Stimulated activated CD4-positive, alpha-beta T cell treated with anti-CD3 and anti-CD28 coated beads, Interleukin-4, amount 100 ng/mL, for 24 hours (primary cell): ENCODE measurements at places on chromosomes 7 and 10.

- DNase-seq: no peak
Observed at GRCh38 chr10:97585439-97585811, 1.2 kb downstream of the HOGA1 start.

DNA sequence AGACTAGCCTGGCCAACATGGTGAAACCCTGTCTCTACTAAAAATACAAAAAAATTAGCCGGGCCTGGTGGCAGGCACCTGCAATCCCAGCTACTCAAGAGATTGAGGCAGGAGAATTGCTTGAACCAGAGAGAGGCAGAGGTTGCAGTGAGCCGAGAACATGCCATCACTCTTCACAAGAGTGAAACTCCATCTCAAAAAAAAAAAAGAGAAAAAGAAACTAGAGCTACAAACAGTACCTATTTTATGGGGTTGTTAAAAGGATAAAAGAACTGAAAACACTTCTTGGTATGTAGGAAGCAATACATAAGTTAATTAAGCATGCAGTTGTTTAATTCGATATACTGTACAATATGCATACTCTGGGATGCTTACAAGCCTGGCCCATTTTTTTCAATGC, 216.9 kb downstream of the SORCS1 start:
- no peak for DNase-seq

DNA sequence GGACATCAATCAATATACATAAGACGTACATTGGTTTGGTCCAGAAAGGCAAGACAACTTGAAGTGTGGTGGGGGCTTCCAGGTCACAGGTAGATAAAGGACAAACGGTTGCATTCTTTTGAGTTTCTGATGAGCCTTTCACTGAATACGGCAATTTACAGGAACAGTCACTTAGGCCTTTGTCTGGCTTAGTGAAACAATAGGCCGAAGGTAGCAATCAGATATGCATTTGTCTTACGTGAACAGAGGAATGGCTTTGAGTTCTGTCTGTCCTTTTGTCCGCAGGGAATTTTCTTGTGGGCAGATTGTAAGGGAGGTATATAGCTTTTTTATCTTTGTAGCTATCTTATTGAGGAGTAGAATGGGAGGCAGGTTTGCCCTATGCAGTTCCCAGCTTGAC, 10.8 kb upstream of the STN1 start:
- no peak for DNase-seq

DNA sequence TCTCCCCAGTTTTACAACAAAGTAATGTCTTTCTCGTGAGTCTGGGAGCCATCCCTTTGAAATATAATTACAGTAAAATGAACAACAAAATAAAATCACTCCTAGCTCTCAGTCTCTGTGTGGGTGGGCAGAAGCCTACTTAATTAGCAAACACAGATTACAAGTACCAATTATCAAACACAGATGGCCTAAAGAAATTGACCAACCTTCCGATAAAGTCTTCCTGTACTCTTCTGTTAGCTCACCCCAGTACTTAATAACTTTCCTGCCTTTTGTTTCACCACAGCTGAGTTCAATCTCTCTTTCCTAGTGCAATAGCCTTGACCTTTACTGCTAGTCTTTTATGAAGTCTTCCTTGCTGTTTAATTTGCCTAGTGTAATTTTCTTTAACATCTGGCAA, 719.2 kb upstream of the MBL2 start:
- DNase-seq: no peak

GRCh38 chr10:45602082-45602730, 70.4 kb downstream of the ZFAND4 start:
- DNase-seq: no peak

DNA sequence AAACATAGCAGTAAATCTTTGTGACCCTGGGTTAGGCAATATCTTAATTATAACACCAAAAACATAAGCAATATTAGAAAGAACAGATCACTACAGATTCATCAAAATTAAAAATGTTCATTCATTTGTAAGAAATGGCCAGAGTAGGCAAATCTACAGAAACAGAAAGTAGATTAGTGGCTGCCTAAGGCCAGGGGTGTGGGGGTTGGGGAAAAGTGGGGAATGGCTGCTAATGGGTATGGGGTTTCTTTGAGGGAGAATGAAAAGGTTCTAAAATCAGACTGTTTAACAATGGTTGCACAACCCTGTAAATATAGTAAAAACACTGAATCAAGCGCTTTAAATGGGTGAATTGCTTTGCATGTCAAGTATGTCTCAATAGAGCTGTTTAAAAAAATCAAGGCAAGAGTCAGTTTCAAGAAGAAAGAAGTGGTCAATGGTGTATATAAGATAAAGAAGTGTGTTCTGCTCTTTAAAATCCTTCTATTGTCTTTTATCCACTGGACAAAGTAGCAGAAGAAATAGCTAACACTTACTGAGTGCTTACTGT, 42.6 kb downstream of the CDK6 start:
- DNase-seq: no peak

GRCh38 chr10:24935504-24936292, 16.7 kb downstream of the PRTFDC1 start:
- DNase-seq: no peak

GRCh38 chr7:99362801-99363200, 11.7 kb upstream of the ARPC1B start:
- no peak for DNase-seq

DNA sequence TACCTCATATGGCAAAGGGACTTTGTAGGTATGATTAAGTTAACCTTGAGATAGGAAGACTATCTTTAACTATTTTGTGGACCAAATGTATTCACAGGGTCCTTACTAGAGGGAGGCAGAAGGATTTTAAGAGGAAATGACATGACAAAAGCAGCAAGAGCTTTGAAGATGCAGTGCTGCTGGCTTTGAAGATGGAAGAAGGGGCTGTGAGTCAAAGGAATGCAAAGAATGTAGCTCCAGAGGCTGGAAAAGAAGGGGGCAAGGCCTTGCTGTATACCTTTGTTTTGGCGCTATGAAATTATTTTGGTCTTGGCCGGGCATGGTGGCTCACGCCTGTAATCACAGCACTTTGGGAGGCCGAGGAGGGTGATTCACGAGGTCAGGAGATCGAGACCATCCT, 3.2 kb upstream of the NRBF2 start:
- DNase-seq: no peak
